Stimulated activated CD4-positive, alpha-beta T cell treated with anti-CD3 and anti-CD28 coated beads, Interleukin-15, amount 100 ng/mL, for 1 hour (primary cell): ENCODE measurements at places on chromosomes 5 and 9.

DNA sequence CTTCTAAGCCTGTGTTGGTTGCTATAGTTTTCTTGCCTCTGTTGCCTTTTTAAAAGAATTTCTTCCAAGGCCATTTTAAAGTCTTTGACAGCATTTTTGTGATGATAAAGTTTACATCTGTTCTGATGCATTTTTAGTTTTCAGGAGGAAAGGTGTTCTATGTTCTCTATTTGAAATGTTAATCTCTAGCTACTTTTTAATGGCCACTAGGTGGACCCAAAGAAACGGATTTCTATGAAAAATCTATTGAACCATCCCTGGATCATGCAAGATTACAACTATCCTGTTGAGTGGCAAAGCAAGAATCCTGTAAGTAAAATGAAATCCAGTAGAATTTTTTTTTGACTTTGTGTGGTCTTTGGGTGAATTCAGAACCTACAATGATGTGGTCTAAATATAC is 60.2 kb downstream of the MELK start:
- DNase-seq, result no peak

DNA sequence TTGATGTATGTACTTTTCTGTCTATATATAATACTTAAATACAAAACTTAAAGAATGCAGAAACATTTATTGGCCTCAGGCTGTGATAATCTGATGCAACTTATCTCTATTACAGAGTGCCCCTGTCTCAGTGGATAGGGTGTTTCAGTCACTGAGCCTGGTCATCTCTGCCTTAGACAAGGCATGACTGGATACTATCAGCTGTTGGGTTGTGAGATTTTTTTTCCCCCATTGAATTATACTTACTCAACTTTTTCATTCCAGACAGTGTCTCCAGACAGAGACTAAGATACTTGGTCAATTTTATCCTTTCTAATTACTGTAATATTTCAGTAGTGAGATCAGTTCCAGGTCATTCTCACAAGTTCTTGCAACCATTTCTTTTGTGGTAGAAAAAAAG is 26.7 kb downstream of the XRCC4 start:
- DNase-seq, result no peak

DNA sequence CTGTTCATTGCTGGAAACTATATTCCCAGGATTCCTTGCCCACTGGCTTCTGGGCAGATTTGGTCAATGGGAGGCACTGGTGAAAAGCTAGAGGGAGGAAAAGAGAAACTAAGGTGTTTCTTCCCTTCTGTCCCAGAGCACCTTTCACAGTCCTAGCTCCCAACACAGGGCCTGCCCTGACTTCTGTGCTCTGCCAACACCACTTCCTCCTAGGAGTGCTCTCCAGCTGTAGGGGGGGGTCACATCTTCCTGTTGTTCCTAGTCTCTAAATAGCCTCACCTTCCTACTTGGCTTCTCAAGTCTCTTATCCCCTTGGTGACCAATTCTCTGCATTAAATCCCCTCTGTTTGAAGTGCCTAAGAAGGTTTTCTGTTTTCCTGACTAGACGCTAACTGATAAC is 115.4 kb downstream of the ADRB2 start:
- DNase-seq, result no peak

- DNase-seq, result no peak
These were observed 98.0 kb downstream of the ENC1 start for GRCh38 chr5:74542482-74542881.
